Stimulated activated CD8-positive, alpha-beta memory T cell treated with anti-CD3 and anti-CD28 coated beads, Interleukin-2, amount 100 ng/mL, for 1 hour (primary cell): ENCODE measurements at places on chromosomes 7 and 10.

GRCh38 chr7:2728316-2729030 is 40.5 kb downstream of the AMZ1 start:
- DNase-seq, result no peak

DNA sequence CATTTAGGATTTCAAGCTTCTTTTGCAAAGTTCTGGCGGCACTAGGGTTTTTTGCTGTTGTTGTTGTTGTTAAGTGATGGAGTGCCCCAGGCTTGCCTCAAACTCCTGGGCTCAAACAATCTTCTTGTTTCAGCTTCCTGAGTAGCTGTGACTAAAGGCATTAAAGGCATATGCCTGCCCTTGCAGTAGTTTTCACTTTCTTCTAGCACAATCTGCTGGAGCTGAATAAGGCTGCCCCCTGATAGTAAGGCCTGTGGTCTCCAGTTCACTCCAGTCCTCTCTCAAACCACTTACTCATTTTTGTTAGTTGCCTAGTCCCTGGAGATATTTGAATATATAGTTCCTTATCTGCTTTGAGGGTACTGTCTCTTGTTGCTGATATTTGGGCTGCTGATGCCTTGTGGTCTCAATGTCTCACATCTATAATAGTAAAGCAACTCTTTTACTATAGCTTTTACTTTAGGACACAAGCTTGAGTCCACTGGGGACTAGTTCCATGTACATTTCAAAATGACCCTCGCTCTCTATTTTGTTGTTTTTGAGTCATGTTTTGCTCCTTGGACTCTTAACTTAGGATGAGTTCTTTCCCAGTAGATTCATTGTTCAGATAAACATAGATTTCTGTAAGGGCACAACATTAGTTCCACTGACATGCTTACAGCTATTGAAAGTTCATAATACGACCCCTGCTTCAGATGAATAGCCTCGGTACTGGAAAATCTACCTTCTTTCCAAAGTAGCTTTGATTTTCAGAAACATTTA is 25.5 kb downstream of the PHF14 start:
- no peak for DNase-seq

GRCh38 chr10:49596836-49597235 is 13.3 kb upstream of the SLC18A3 start:
- no peak for DNase-seq

DNA sequence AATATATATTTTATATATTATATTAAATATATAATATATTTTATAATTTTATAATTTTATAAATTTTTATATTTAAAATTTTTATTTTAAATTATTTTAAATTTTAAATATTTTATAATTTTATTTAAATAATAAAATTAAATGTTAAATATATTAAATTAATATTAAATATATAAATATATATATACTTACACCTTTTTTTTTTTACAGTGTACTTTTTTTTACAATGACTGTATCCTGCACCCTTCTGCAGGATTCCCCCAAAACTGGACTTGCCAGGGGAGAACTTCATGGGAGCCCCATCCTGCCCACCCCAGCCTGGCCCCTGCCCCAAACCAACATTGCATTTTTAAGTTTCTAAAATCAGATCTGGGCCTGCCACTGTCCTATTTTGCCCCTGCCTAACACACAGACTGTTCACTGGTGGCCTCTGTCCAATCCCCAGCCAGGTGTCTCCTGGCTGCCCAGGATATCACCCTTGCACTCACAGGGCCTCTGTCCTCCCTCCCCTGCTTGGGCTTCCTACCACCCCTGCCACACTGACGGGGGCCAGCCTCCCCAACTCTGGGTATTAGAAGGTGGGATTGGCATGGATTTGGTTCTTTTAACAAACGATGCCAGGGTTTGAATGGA is 138.0 kb downstream of the ADCY1 start:
- DNase-seq, result no peak

- DNase-seq, result no peak
Measured at GRCh38 chr7:69457595-69458504, 140.4 kb upstream of the AUTS2 start.

GRCh38 chr7:115654384-115655214 is 376.0 kb downstream of the TFEC start:
- no peak for DNase-seq

- no peak for DNase-seq
Measured at GRCh38 chr10:28664369-28664740, 13.0 kb upstream of the BAMBI start.

GRCh38 chr10:103193820-103194529 is 903 bp upstream of the NT5C2 start:
- DNase-seq, result no peak

DNA sequence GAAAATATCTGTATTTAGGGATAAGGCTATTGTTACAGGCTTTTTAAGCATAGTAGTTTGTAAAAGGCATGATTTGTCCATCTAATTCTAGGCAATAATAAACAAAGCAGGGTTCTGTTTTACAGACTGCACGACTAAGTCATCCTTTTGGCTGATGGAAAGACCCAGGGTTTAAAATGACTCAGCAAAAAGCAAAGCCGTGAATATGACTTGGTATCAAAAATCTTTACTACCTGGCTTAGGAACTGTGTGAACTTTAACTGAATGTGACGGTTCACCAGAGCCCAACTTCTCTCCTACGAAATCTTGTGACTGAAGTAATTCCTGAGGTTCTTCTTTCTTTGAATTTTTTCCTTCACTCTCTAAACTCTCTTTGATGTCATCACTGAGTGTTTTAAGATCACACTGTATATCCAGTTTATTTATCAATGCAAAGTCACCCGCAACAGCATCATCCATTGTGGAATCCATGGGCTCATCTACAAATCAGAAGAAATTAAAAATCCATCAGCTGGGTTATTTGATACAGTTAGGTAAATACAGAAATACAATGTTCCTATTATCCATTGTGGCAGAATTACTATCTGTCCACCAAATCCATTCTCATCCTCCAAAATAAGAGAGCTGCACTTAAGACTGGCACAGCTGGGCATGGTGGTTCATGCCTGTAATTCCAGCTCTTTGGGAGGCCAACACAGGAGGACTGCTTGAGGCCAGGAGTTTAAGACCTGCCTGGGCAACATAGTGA is 17.0 kb downstream of the ATE1 start:
- DNase-seq, result no peak

GRCh38 chr7:94303118-94303517 is 91.6 kb upstream of the COL1A2 start:
- no peak for DNase-seq

- no peak for DNase-seq
Measured at GRCh38 chr10:130655313-130656186, 519.4 kb downstream of the GLRX3 start.

GRCh38 chr10:104035194-104036068 is 50.2 kb downstream of the COL17A1 start:
- DNase-seq, result no peak

GRCh38 chr10:56823849-56824248 is 462.8 kb upstream of the ZWINT start:
- DNase-seq, result no peak

- DNase-seq, result no peak
Measured at GRCh38 chr10:34954142-34954541, 136.0 kb downstream of the CUL2 start.

GRCh38 chr7:107394276-107394675 is 75.6 kb upstream of the GPR22 start:
- DNase-seq, result no peak

GRCh38 chr10:17046989-17047388 is 82.6 kb downstream of the CUBN start:
- no peak for DNase-seq

GRCh38 chr7:80748363-80749042 is 110.1 kb downstream of the CD36 start:
- DNase-seq, result no peak

DNA sequence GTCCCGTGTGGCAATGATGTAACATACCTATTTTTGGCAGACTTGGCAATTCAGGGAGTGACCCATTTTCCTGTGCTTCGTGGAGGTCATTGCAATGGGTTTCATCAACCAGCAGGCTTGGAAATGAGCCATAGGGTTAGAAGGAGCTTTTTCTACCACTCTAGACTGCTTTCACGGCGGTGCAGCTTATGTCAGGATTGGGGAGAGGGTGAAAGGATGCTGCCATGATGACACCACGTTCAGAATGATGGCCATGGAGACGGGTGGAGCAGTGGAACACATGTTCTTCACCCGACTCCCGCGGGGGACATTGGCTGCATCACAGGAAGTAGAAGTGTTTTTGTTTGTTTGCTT is 220.2 kb downstream of the EMX2 start:
- no peak for DNase-seq

DNA sequence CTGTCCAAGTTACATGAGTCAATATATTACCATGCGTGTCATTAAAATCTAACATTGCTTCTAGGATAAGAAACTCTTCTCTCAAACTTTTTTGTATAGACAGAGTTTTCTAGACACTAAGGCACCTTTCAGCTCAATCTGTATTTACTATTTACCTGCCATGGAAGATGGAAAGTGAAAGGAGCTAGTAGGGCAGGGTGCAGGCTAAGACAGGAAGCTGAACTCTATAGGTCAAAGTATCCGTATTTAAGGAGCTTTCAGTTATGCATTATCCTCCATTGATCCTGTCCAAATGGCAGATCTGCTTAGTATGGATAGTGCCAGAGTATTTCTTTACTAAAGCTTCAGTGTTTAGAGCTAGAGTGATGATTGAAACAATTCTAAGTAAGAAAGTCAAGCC is 612.8 kb downstream of the IPMK start:
- DNase-seq, result no peak

DNA sequence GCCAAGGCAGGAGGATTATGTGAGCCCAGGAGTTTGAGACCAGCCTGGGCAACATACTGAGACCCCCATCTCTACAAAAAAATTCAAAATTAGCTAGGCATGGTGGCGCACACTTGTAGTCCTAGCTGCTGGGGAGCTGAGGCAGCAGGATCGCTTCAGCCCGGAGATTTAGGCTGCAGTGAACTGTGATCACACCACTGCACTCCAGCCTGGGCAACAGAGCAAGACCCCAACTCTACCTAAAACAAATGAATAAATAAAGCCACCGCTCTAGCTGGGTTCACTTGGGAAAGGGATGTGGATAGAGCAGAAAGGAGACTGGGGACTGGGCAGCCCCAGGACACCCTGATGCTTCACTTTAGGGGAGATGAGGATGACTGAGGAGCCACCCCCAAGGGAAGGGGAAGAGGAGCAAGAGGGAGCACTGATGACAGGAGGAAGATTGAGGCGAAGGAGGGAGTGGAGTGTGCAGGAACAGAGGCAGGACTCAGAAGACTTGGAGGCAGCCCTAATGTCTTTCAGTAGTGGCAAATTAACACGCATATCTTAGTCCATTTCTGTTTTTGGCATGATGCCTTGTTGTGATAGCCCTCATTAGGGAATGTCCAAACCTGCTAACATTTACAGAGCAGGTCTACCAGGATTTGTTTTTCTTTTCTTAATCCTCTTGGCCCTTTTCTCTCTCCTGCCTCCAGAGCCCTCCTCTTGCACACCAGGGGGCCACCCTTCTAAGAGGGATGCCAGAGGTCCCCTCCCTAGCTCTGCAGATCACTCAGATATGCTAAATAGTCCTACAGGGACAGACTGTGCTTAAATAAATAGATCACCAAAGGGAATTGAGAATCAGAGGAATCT is 88.3 kb downstream of the C10orf105 start:
- DNase-seq, result no peak

DNA sequence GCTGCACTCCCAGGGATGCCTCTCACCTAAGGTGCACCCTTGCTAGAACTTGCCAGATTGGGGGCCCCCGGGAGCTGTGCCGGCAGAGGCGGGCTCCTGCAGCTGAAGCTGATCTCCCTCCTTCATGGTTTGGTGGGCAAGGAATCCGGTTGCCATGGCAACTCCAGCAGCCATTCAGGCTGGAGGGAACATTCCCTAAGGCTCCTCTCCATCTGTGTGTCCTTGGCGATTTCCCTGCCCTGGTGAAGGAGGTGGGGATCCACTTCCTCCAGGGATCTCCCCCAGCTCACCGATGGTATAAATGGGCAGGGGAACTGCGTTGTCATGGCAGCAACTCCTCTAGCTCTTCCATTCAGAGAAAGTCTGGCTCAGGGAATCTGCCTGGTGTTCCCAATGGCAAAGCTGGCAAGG is 49.6 kb upstream of the GPR158 start:
- no peak for DNase-seq

GRCh38 chr7:11847336-11847735 is 15.3 kb upstream of the THSD7A start:
- DNase-seq, result no peak

DNA sequence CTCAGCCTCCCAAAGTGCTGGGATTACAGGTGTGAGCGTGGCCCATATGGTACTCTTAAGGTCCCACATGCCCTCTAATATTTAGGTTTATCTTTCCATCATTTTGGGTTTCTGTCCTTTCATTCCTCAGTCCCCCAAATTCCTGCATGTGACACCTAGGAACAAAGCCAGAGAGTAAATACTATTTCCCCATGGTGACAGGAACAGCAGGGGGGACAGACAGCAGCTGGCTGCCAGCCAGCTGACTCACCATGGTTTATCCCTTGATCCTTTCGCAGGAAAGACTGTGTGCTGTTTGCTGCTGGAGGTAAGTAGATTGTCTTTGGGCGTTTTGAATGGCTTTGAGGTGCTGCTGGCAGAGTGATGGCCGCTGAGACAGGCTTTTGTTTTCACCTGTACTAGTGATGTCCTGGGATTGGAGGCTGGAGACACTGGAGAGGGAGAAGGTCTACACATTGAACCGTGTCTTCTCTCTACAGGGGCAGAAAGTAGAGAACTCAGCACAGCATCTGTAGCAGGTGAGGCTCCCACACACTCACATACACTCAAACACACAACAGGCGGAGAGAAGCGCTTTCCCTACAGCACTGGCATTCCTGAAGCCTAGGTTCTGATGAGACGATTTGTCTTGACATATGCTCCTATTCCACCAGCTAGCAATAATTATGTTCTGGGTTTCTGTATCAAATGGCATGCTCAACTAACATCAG is 83.7 kb upstream of the EFCAB10 start:
- DNase-seq, result no peak

GRCh38 chr7:143417734-143418383 is 9.2 kb upstream of the EPHA1 start:
- no peak for DNase-seq

DNA sequence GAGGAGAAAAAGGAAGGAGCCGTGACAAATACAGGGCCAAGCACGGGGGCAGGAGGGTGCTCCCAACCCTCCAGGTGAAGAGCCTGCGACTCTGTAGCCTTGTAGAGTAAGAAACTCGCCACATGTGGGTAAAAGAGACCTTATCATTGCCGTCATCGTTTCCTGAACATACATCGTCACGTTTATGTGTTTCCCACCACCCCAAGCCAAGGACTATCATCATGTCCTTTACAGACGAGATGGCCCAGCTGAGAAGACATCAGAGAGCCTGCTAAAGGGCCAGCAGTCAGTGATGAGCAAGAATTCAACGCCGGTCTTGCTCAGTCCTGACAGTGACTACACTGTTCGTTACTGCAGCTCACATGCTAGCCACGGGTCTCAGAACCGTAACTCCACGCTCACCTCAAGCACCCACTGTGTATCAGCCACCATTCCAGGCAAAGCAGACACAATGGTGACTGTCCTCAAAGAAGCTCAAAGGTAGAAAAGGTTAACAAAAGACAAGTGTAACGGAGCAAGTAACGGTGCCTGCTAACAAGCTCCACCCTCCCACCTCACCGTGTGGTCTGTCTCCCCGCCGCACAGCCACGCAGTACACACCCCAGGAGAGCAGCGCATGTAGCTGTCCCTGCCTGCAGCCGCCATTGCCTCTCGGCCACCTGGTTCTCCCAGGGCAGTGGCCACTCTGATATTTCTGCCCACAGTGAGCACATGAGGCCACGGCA is 147.8 kb downstream of the MAD1L1 start:
- DNase-seq, result no peak

- DNase-seq, result no peak
Measured at GRCh38 chr10:119029613-119030420, at the start of gene NANOS1. TSS of gene NANOS1 (plus strand) at chr10:119029714. CDS start at chr10:119029802, 88 bp downstream.
